ENCODE measurements at places on chromosomes 11 and 22. TPM values are rescaled to one million over a fixed set of nuclear protein-coding genes. Genes with fewer than 3 reads are reported as not detected.

The BCL2L13 gene
- total RNA-seq = 34.7 TPM

The PTPRJ gene
- 17.4 TPM for total RNA-seq

The DGCR6 gene
- 1.0 TPM for total RNA-seq

The GSTT2 gene
- total RNA-seq = 3.9 TPM

The C11orf87 gene
- total RNA-seq = not detected

The ENTHD1 gene
- not detected for total RNA-seq

The ZDHHC13 gene
- total RNA-seq = 5.4 TPM

The SUSD2 gene
- total RNA-seq = 11.9 TPM

The RNF121 gene
- 27.4 TPM for total RNA-seq

The SIAE gene
- 16.8 TPM for total RNA-seq

The OR8A1 gene
- total RNA-seq = 0.19 TPM

The DDIAS gene
- total RNA-seq = 0.86 TPM

The SEC14L6 gene
- total RNA-seq = 0.10 TPM

Data from posterior vena cava (tissue), 2 donors.